Naive thymus-derived CD8-positive, alpha-beta T cell (primary cell): ENCODE measurements at places on chromosomes 2 and 18.

DNA sequence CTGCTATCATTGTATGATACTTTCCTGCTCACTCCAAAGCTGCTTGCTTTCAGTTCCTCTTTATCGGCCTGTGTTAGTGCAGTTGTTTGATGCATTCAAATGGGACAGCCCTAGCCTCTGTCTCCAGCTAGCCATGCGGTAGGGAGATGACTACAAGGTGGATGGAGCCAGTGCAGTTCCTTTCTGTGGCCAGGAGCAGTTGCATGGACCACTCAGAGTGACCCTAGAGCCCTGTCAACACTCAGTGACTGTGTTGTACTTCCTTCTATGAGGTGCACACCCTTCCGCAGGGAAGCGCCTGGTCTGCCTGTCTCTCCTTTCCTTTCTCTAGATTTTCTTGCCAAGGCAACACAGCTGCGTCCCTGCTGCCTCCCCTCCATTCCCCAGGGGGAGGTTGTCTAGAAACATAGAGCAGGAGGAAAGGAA, 33.8 kb downstream of the KCNS3 start:
- DNase-seq, result no peak

DNA sequence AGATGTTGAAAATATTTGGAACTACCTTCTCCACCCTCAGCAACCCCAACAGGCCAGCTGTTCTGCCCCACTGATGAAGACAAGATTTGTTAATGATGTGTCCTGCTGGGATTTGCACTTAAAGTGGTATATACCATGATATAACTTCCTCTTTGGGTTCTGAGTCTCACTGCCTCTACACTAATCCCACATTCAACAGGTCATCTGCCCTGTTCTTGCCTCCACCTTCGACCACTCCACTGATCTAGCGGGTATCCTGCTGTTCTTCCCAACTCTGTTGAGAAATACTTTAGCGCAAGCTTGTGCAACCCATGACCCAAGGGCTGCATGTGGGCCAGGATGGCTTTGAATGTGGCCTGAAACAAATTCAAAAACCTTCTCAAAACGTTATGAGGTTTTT, 72.7 kb downstream of the LRP1B start:
- DNase-seq, result no peak

GRCh38 chr2:75494137-75494769, 66.5 kb downstream of the EVA1A start:
- DNase-seq, result no peak

DNA sequence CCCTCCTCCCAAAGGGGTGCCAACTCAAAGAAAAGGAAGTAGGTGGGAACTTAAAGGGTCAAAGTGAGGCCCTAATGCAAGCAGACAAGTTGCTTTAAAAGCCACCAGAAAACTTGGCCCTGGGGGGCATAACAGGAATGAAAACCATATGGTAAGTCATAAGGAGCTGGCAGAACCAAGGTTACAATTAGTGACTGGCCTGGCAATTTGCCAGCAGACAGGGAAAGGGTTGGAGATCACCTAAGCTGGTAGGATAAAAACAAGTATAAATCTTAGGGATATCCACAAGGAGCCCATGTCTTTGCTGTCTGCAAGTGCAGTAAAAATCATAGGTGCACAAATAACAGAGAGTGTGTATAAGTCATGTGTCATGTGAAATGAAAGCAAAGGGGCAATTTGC, 256.7 kb upstream of the LRRTM4 start:
- DNase-seq, result no peak

DNA sequence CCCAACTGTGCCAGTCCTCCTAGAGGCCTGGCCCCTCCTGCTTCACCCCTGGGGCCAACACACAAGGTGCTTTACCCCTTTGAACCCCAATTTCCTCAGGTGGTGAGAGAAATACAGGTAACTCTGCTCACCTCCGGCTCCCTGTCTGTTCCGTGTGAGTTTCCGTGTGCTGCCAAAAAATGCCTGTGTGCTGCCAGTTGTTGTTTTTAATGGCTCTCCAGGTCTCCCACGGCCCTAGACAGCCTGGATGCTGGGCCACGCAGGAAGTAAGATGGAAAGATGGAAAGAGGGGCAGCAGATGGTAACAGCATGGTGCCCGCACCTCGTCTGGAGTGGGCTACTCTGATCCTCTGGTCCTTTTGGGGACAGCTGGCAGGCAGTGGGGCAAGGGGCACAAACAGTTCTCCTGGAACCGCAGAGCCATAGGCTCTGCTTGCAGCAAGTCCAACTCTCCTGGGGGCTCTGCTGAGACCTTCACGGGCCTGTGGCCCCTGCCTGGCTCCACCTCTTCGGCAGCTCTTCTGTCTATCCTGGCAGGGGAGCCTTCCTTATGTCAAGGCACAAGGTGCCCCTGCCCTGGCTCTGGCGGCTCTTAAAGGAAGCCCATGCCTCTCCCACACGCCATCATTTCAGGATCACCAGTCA, 4.3 kb upstream of the ARHGEF4 start:
- DNase-seq, result no peak

- no peak for DNase-seq
These were observed 888 bp upstream of the ADCY3 start for GRCh38 chr2:24920809-24921441.

GRCh38 chr2:98551316-98551715, 57.0 kb downstream of the COA5 start:
- peak; percentile 26 for DNase-seq

DNA sequence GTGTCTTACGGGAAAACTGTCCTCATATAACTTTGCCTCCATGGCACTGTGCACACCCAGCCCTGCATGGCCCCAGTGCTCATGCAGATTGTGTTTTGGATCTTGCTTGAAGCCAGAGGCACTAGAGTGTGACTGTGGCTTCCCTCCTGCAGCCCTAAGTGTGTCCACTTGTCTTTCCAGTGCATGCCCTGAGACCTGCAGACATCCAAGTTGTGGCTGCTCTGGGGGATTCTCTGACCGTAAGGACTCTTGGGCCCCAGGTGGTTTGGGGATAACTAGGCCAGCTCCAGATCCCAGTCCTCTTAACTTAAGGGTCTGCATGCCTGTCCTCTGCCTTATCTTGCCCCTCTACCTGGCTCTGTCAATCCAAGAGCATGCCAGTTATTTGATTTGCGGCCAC, 96.6 kb downstream of the PLB1 start:
- DNase-seq, result no peak

- no peak for DNase-seq
These were observed 141.7 kb downstream of the SH3RF3 start for GRCh38 chr2:109270505-109271312.

DNA sequence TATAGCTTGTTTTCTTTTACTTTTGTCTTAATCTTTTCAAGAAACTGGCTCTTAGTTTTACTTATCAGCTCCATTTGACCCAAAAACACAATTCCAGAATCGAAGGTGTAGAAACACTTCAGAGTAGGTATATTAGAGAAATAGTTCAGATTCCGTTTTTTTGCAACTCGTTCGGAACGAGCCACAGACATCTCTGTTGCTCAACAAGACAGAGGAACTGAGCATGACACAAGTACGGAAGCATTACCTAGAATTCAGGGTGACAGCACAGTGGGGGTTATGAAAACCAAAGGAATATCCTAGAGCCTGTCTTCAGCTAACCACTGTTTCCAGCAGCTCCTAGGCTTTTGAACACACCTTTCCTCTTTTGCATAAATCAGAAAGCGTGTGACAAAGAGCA, 5.0 kb downstream of the HRH4 start:
- DNase-seq, result no peak

DNA sequence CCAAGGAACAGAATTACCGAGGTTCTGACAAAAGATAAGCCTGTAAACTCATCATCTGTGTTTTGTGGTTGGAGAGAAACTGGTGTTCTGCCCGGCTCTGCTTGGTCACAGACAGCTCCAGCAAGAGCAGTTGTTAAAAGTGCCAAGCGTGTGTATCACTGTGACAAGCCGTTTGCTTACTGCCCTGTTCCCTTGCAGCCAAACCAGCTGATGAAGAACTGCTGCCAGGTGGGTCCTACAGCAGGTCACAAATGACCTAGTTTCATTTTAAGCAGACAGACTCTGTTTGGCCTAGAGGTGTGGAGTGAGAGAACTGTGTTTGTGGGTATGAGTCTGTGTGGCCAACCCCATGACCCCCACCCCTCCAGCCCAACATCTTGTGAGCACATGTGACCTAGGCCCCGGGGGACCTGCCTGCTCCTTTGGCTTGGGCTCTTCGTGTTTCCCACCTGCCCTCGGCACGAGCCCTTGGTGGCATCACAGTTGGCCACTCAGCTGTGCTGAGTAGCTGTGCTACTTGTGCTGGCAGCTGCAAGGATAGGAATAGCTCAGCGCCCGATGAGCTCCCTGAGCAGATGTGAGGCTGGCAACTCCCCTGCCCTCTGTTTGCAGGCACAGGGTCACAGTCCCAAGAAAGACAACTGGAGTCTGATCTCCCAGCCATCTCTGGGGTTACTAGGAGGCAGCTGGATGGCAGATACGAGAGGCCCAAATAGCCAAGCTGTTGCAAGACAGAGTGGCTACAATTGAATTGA, 9.7 kb downstream of the OXER1 start:
- no peak for DNase-seq

- DNase-seq, result no peak
These were observed 236.4 kb downstream of the PLCL1 start for GRCh38 chr2:198040835-198041234.

DNA sequence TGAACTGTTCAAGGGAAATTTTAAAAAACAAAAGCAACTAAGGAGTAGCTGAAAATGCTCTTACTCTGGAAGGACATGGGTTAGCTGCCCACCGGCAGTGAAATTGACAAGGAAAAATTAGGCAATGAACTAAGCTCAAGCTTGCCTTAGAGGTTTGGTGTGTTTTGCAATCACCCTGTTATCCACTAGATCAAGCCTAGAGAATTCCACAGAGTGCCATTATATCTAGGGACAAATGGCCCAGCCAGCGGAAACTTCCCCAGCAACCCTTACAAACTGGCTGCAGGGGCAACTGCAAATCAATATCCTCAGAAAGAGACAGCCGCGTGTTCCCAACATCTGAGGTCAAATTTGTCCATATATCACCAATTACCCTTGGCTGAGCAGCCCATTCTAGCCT, 258.2 kb downstream of the SP3 start:
- DNase-seq, result no peak

DNA sequence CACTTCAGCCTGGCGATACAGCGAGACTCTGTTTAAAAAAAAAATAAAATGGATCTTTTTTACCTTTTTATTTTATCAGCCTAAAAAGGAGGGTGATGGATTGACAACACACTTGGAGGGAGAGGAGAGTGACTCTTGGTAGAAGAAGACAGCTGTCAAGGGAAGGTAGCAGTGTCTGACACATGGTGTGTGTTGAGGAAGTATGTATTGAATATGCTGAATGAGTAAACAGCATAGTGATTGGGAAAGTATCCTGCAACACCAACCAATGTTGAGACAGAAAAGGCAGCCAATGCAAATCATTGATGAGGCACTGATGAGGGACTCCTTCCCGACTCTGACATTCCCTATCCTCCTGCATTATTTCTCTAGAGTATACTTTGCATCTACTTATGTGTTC, 306.4 kb downstream of the LPIN1 start:
- DNase-seq, result no peak

DNA sequence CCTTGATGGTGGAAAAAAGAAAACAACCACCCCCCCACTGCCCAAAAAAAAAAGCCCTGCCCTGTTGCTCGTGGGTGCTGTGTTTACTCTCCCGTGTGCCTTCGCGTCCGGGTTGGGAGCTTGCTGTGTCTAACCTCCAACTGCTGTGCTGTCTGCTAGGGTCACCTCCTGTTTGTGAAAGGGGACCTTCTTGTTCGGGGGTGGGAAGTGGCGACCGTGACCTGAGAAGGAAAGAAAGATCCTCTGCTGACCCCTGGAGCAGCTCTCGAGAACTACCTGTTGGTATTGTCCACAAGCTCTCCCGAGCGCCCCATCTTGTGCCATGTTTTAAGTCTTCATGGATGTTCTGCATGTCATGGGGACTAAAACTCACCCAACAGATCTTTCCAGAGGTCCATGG, 28.0 kb downstream of the MAL start:
- DNase-seq, result no peak

DNA sequence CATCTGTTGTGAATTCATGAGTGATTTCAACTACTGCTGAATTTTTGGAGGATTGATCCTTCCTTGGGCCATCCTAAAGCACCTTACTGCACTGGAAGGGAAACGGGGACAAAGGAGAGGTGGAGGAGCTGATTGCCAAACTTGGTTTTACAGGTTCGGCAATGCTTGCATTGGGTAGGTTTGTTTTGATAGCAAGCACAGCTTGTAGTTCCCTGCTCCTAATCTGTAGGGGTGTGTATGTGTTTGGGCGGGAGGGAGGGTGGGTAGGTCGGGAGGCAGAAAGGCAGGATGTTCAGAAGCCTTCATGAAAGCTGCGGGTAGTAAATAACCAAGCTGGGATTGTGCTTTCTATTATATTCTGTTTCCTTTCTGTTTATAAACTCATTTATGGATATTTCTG, 24.6 kb downstream of the PHLPP1 start:
- no peak for DNase-seq

GRCh38 chr2:240701736-240702639, 10.3 kb downstream of the AQP12A start:
- no peak for DNase-seq

- peak; percentile 77 for DNase-seq
These were observed at the start of gene ZNF514 for GRCh38 chr2:95159690-95160449. Gene ZNF514, minus strand, starts transcription at chr2:95159848. Its CDS starts 6,595 bp downstream, at chr2:95153253.

- DNase-seq, result no peak
These were observed 246.6 kb upstream of the APCDD1 start for GRCh38 chr18:10207682-10208345.

DNA sequence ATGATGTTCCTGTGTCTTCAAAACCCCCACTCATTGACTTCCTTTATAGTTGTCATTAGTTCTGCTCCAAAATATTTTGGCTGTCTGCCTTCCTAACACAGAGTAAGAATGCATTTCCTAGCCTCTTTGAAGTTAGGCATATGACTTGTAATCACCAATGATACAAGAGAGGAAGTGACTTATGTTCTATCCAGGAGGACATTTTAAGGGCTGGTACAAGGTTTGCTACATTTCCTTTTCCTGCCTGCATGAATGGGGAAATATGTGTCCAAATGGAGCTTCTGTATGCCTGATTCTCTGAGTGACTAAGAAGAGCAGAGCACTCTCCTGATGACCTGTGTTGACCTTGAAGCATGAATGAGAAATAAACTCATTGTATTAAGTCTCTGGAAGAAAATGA, 115.1 kb downstream of the PLCL1 start:
- no peak for DNase-seq

DNA sequence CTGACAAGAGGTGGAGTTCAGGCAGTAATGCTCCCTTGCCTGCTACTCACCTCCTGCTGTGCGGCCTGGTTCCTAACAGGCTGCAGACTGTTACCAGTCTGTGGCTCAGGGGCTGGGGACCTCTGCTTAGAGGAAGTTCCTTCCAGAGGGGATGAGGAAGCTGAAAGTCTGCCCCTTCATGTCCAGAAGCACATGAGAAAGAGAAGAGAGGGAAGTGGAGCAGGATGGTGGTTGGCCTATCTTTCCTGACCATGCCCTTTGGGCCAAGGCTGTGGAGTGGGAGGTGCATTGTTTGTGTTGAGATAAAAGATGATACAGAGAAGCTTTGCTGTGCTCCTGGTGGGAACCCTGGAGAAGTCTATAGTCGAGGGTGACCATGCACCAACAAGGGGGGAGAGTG, 112.5 kb downstream of the LPIN1 start:
- no peak for DNase-seq

DNA sequence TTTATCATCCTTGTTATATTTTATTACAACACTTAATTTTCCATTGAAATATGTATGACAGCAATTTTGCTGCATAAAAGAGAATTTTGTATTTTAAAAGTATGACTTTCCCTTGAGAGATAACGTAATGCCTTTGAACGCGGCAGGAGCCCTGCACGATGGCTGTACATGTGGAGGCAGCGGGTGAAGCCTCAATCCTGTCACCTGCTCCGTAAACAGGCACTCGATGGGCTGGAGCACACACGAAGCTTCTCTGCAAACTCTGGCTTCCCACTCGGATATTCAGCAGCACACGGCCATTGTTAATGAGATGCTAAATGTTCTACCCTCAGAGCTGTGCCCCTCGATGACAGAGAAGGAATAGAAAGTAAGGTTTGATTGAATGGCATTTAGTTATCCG, 184.4 kb downstream of the RTP5 start:
- no peak for DNase-seq
